ENCODE measurements at places on chromosomes 7 and 10.

DNA sequence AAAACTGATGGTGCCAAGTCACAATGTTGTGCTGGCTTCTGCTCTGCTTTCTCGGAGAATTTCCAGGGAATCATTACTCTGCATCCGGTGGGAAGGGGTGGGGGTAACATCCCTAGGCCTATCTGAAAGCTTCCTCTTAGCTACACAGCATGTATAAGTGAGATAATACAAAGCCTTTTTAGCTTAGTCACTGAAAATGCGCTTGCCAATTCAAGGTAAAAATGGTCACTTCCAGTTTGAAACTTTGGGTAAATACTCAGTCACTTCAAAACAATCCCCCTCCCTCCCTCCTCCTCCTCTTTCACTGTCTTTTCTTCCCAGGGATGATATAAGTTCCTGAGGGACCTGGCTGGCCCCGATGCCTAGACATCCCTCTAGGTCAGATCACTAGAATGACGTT lies 57.3 kb upstream of the APBB1IP start:
- no peak for DNase-seq

- no peak for DNase-seq
Measured at GRCh38 chr7:33885290-33886148, 19.8 kb upstream of the BMPER start.

GRCh38 chr10:129341087-129341486 lies 126.0 kb upstream of the MGMT start:
- DNase-seq, result no peak

DNA sequence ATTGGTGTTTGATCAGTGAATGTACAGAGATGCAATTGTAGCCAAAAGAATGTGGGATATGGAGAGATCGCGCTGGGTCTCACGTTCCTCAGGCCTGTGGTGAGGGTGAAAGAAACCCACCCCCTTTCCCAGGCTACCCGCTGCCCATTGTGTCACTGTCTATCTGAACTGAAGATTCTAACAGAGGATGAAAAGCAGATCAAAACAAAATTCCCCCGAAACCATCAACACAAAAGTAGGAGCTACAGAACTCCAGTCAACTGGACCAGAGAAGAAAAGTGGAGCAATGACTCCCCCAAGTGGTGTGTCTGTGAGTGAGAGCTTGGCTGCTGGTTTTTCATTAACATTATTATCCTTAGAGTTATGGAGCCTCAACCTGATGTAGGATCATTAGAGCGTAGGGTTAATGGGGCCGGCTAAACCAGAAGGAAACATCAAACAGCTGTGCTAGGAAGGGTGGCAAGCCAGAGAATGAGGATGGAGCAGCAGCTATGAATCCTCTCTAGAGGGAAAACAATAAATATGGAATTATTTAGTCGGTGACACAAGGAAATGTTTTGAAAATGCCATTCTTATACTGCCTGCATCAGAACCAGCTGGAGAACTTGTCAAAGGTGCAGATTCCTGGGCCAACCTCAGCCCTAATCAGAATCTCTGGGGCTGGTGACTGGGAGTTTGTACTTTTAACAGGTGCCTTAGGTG lies 38.3 kb downstream of the AKR1B1 start:
- no peak for DNase-seq

DNA sequence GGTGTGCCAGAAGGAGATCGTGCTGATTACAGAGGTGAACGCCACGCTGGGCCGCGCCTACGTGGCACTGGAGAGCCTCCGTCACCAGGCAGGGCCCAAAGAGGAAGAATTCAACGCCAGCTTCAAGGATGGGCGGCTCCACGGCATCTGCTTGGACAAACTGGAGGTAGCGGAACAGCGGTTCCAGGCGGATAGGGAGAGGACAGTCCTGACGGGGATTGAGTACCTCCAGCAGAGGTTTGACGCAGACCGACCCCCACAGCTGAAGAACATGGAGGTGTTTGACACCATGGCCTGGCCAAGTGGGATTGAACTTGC lies 12.1 kb upstream of the ATP6V0E2 start:
- no peak for DNase-seq

DNA sequence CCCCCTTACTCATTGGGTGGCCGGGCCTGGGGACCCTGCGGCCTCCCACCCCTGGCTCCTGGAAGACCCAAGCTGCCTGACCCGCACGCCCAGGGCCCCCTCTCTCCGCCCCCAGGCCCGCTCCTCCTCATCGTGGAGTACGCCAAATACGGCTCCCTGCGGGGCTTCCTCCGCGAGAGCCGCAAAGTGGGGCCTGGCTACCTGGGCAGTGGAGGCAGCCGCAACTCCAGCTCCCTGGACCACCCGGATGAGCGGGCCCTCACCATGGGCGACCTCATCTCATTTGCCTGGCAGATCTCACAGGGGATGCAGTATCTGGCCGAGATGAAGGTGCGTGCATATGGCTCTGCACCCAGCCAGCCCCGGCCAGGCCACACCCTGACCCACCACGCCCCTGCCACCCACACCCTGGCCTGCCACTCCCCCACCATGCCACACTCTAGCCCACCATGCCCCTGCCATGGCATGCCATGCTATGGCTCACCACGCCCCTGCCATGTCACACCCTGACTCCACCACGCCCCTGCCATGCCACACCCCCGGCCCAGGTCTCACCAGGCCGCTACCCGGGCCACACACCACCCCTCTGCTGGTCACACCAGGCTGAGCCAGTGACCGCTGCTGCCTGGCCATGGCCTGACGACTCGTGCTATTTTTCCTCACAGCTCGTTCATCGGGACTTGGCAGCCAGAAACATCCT lies 18.7 kb upstream of the CSGALNACT2 start:
- DNase-seq, result no peak

DNA sequence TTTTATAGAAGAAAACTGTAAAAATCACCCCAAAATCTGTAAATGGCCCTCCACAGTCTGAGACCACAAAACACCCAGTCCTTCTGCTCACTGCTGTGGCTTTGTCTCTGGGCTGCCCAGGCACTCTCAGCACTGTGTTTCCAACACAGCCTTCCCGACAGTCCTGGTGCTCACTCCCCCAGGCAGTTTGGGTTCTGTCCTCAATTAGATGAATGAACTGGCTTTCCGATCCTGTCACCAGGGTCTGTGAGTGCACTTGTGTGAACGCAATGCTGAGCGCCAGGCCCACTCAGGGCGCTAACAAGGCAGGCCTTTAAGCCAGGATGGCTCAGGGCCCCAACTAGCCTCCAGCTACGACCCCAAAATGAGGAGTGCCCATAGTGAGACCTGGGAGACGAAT lies 3.3 kb downstream of the MAD1L1 start:
- no peak for DNase-seq

GRCh38 chr7:155497149-155497901 lies 39.4 kb downstream of the EN2 start:
- DNase-seq, result no peak

- peak; percentile 33 for DNase-seq
Measured at GRCh38 chr10:33008499-33009243, 50.6 kb upstream of the ITGB1 start.

- DNase-seq, result no peak
Measured at GRCh38 chr7:34928052-34928451, 109.2 kb downstream of the DPY19L1 start.

DNA sequence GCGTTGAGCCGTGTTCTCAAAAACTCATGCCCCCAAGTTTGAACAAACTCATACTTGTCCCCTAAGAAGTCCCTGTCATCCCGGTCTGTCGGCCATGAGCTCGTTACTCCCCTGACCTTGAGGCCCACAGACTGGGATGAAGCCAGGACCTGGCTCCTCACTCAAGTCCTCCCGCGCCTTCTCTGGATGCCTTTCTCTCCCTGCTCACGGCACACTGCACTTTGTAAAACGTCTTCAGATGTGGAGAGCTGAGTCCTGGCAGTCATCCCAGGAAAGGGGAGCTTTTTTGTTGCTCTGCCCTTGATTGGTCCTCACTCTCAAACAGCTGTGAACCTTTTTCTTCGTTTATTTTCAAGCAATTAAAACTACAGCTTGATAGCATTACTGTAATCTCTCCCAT lies 110.8 kb downstream of the JAZF1 start:
- no peak for DNase-seq

DNA sequence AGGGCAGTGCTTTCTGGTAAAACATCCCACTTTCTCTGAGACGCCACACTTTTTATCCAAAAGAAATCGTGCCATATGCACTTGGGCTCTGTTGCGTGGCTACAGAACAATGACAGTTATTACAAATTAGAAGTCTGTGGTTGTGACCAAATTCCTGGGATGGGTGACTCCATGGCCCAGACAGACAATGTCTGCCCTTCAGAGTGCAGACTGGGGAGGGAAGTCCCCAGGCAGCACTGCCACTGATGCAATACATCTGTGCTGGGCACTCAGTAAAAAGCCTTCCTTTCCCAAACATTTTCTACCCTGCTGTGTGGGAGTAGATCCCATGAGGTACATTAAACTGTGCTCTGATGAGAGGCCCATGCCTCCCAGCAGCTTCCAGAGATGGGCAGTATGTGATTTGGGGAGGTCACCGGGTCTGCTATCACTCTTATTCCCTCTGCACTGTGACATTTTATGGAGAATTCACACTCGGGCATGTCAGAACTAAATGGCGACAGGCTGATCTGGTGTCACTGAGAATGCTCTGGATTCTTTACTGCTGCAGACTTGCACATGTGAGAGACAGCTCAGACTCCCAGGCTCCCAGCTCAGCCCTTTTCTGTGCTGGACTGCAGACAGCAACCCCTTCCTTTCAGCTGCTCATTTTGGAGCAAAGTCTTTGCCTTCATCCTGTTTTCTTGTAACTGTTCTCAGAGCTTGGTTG lies 243.5 kb upstream of the ZNF32 start:
- no peak for DNase-seq

- DNase-seq, result no peak
Measured at GRCh38 chr7:121960678-121961077, 87.7 kb downstream of the PTPRZ1 start.

DNA sequence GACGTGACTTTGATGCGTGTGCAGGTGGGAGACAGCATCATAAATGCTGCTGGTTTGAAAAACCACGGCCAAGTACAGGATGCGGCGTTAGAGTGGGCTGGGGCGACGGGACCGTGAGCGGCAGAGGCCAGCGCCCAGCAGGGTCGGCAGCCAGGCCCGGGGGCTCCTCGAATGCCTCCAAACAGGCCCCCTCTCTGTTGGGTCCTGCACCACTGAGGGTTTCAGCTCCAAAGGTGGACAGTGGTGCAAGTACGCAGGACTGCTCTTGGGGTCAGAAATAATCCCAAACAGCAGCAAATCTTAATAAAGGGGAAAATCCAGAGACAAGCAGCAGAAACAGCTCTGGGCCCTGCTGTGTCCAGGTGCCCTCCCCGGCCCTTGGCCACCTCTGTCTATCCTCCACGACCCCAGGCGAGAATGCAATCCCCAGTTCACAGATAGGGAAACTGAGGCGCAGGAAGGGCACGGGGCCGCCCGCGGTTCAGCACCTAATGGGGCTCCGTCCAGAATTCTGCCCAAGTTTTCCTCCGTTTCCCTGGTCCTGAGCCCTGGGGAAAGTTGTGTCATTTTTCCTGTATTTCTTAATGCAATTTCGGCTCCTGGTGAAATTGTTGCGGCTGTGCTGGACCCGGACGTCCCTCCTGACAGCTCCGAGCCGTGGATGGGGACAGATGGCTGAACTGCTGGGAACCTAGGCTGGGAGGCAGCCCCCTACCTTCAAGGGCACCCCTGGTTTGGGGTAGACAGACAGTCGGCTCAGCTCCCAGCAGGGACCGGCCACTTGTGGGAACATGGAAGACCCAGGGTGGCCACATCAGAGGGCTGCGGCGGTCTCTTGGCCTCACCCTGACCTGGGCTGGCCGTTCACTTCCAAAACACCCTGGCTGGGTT lies 97.4 kb downstream of the FOXL3 start:
- DNase-seq, result no peak

DNA sequence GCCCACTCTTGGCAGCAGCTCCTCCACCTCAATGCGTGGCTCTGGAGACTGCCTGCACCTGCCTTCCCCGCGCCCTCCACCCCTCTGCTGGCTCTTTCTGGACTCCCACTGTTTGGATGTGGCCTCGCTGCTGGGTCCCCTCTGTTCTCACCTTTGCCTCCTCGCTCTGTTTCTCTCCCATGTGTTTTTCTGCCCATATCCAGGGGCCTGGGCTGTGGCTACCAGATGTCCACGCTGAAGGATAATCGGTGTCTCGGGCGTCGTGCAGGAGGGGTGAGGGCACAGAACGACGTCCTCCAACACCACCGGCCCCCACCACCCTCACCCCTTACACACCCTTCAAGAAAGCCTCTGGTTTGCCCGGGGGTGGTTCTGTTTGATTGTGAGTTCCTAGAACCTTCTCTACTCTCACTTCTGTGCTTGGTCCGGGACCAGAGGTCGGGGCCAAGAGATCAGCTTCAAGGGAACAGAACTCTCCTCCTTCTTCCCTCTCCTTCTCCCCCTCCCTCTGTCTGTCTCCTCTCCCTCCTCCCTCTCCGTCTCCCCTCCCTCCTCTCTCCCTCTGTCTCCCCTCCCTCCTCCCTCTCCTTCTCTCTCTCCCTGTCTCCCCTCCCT lies 31.7 kb downstream of the AP5Z1 start:
- DNase-seq, result no peak

DNA sequence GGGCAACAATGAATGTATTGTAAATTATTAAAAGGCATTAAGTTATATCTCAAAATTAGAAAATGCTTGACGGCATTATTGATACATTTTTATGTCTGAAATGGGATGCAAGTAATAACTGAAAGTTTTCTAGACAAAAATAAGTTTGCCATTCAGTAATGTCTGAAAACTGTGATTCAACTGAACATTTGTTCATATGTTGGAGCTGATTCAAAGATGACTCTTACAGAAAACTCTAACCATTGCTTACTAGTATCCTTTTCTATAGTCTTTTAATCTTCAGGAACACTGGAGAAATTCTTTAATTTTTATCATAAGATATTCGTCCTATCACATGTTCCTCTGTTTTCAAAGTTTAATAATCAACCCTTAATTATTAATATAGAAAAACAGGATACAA lies 71.1 kb upstream of the TFEC start:
- DNase-seq, result no peak

- peak; percentile 36 for DNase-seq
Measured at GRCh38 chr7:141362580-141363435, 188.4 kb upstream of the AGK start.

DNA sequence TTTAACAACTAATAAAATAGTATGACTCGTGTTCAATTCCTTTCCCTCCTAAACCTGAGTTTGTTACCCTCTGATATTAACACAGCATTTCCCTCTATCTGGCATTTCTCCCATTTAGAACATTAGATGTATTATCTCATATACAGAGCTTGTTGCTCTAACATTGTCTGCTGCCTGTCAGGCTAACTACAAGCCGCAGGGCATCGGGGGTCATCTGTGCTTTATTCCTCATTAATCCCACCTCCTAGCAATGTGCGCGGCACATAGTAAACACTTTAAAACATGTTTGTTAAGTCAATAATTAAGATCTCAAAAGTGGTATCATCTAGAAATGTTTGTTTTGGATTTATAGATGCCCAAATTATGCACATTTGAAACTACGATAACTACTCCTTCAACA lies 52.9 kb upstream of the NEBL start:
- DNase-seq, result no peak

- DNase-seq, result no peak
Measured at GRCh38 chr7:131031099-131031868, 296.4 kb upstream of the MKLN1 start.
